ENCODE measurements at places on chromosomes 7 and 10.

DNA sequence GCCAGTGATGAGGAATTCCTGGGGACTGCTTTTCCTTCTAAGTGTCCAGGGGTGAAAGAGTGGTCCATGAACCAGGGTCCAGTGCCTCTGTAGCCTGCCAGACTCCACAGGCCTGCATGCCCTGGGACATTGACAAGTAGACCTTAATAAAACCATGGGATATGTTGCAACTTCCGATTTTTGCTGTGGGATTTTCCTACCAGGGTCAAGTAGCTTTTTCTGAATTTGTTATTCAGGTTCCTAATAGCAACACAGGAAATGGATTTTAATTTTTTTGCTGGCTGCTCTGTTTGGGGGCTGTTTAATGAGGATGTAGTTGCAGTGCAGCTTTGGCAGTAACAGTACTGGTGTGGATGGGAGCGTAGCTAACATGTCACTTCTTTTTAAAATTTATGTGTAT is 42.1 kb downstream of the WBP1L start:
- no peak for DNase-seq

- DNase-seq: no peak
Observed at GRCh38 chr10:84076047-84076388, 63.3 kb upstream of the GHITM start.

DNA sequence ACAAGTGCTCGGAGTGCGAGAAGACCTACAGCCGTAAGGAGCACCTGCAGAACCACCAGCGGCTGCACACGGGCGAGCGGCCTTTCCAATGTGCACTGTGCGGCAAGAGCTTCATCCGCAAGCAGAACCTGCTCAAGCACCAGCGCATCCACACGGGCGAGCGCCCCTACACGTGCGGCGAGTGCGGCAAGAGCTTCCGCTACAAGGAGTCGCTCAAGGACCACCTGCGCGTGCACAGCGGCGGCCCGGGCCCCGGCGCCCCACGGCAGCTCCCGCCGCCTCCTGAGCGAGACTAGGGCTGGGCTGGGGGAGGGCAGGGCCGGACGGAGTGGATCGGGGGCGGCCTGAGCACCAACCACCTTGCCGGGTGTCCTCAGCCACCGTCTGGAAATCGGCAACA is 15.1 kb upstream of the ZNF212 start:
- no peak for DNase-seq

DNA sequence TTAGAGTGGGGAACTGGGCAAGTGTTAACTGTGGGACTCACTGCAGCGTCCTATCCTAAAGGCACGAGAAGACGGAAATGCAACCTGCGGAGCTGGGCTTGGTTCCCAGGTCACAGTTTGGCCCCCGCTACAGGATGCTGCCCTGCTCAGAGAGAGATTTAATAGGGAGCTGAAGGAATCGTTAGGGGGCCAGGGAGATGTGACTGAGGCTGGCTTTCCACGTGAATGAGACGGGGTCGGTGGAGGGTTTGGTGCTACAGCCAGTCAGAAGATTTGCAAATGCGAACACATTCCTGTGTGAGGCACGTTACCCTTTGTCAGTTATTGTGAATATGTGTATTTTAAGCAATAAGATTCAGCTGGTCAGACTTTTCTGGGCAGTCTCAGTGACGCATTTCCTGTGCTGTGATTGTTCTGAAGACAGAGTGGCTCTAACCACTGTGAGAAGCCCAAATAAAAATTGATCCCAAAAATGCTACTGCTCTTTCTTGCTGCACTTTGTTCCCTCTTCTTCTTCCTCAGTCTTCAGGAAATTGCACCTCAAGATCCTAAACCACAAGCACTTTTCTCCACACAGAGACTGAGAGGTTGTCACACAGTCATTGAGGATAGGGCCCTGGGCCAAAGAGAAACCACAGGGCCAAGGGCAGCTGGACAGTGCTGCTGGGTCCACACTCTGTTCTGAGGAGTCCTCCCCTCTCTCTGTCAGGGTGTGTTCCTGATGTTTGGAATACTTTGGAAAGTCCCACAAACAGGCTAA is 21.2 kb downstream of the CYP17A1 start:
- no peak for DNase-seq

- no peak for DNase-seq
Observed at GRCh38 chr7:107396990-107397389, 72.9 kb upstream of the GPR22 start.

GRCh38 chr10:49171326-49172060 is 16.7 kb downstream of the TMEM273 start:
- no peak for DNase-seq

GRCh38 chr7:21365866-21366624 is 61.8 kb upstream of the SP4 start:
- no peak for DNase-seq

- no peak for DNase-seq
Observed at GRCh38 chr7:127908430-127909258, 122.6 kb downstream of the LRRC4 start.

- DNase-seq: no peak
Observed at GRCh38 chr7:37495574-37496184, 47.0 kb upstream of the ELMO1 start.

All from T follicular helper cell (primary cell).